Muscle of back (tissue), 13 donors: ENCODE measurements at places on chromosomes 7 and 10. TPM values are rescaled to one million over a fixed set of nuclear protein-coding genes. Genes with fewer than 3 reads are reported as not detected.

RAMP3 gene
- polyA plus RNA-seq: 5.4 TPM

DNA sequence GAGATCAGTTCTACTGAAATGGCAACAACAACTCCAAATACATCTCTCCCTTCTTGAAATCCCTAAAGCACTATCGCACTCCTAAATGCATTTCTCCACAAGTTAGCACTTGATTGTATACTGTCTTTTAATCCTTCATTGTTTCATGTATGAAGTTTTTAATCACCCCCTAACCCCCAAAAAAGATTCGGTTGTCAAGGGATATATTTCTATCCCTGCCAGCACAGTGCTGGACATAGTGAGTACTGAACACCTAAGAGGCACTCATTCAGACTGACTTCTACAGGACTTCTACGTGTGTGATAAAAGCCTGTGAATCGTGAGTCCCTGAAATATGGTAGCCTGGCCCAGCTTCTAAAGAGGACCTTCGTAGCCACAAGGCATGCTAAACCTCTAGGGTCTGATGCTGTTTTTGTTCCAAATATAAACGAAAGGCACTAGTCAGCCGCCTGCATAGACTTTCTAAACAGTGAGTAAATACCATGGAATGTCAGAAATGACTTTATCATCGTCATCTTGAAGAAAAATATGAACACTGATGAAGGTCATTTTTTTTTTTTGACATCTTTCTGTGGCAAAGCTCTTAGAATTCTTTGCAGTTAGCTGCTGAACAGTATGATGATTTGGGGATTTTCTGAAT is 14.6 kb upstream of the ZSCAN21 start:
- no peak for DNase-seq

GRCh38 chr10:103665162-103665889 is 171.8 kb downstream of the NEURL1 start:
- no peak for DNase-seq

DNA sequence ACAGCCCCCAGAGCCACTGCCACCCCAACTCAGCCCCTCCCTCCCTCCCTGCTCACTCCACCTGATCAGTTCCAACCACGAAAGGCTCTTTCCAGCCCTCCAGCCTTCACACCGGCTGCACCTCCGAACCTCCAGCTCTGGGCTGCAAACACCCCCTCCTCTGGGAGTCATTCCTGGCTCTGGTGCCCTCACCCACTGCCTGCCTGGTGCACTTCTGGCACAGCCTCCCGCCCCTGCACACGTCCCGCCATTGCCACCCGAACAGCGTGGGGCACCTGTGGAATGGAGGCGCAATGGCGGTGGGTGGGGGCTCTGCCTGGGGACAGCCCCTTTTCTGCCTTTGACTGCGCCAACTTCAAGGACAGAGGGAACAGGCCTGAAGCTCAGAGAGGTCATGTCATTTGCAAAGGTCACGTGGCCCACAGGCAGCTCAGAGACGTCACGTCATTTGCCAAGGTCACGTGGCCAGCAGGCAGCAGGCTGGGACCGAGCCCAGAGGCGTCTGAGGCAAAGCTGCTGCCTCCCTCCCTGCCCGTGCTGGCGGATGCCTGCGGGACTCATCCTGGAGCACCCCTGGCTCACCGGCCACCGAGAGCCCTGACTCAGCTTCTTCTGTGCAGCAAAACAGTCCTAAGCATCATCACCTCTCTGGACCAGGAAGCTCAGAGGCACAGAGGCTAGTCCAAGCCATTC is 76.0 kb upstream of the DNAAF5 start:
- DNase-seq: no peak

DNA sequence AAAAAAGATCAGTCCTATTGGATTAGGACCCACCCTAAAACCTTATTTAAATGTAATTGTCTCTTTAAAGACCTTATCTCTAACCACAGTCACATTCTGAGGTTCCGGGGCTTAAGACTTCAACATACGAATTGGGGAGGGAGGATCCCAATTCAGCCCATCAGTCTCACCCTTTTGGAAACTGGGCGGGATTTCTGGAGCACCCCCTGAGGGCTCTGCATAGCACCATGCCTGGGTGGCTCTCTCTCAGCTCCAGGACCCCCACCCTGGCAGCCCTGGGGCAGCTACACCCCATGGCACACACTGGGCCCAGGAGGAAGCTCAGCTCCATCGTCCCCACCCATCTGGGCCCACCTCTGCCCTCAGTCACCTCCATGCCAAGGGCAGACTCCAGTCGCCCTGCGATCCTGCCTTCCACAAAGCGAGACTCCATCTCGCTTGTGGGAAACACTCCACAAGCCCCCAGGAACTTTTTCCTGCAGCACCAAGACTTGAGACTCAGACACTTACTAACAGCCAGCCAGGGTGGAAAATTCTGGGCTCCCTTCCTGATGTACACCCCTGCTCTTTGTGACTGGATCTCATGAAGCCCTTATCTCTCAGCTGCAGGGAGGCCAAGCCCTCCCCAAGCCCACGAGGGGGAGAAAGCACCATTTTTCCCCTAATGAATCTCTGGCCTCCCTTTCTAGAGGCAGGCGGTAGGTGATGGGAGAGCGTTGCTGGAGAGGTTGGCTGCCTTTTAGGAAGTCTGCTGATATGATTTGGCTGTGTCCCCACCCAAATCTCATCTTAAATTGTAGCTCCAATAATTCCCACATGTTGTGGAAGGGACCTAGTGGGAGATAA is 90.8 kb upstream of the KDM7A start:
- no peak for DNase-seq

DNA sequence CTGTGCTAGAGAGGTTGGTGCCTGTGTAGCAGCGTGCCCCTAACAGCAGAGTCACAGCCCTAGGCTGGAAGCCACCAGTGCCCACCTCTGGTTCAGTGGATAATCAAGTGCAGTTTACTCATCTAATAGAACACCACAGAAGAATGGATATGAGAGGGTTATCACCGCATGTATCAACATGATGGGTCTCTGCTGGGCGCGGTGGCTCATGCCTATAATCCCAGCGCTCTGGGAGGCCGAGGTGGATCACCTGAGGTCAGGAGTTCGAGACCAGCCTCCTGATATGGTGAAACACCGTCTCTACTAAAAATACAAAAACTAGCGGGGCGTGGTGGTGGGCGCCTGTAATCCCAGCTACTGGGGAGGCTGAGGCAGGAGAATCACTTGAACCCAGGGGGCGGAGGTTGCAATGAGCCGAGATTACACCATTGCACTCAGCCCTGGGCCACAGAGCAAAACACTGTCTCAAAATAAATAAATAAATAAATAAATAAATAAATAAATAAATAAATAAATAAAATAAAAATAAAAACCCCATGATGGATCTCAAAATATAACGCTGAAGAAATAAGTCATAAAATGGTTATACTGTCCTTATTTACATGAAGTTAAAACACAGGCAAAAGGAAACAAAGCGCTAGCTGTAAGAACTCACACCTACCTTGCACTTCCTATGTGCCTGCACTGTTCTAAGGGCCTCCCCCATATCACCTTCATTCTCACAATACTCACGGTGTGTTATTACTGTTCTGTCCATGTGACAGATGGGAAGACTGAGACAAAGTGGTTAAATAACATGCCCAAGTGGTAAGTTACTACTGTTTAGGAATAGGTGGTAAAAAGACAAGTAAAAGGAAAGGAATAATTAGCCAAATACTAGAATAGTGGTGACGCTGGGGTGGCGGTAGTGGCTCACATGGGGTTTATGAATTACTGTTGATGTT is 70.9 kb downstream of the AMZ1 start:
- DNase-seq: no peak
